ENCODE measurements at places on chromosomes 3 and 15.

DNA sequence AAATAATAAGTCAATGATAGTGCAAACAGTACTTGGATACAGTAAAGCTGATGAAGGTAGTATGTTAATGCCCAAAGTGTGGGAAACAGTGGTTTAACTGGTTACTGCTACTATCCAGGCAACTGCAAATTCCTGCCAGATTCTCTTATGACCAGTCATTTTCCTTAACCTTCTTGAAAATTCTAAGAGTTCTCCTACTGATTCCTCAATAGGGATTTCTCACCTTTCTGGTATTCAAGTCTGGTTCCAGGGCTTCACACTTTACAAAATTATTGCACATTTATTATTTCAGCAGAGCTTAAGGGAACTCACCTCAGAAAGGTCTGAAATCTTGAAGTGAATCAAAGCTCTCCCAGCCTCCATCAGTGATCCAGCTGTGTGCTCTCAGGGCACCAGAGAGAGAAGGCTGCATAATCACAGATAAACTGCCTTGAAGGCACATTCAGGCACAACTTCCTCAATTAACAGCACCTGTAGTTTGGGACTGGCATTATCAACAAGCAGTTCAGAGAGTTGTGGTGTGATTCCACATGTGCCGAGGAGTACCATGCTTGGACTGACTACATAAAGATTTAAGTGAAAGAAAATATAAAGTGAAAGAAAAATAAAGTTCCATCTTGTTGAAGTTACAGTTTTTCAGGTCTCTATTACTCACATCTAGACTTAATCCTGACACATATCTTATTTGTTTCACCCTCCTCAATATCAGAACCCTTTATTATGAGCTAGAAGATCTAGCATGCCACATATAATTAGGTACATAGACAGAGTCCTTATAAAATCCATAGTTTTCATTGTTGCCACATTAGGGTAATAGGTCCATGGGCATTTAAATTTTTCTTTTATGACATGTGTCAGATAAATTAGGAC lies 59.5 kb upstream of the TIPARP start:
- DNase-seq: no peak

- DNase-seq: no peak
Observed at GRCh38 chr3:59318881-59319280, 269.1 kb upstream of the CFAP20DC start.

DNA sequence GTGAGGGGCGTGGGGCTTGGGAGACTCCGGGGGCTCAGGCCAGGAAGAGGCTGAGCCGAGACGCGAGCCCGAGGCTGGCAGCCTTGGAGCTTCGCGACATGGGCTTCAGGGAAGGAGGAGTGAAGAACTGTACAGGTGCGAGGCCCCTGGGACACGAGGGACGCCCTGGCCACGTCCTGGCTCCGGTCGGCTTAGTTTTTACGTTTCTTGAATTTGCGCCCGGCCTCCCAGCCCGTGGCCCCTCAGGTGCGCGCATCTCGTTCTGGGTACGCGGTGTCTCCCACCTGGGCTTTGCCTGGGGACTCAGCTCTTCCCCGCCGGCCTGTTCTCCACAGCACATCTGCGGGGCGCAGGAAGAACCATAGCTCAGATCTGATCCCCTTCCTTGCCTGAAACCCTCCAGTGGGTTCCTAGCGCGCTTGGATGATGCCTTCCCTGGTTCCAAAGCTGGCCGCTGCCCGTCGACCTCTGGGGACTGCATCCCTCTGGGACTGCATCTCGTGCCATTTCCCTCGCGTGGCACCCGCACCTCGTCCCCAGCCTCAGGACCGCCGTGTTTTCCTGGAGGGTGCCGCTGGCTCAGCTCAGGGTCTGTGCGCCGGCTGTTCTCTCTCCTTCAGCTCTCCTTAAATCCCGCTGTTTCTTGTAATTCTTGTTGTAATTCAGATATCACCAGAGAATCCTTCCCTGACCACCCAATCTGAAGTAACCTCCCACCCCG lies 614 bp downstream of the CHCHD6 start:
- no peak for DNase-seq

DNA sequence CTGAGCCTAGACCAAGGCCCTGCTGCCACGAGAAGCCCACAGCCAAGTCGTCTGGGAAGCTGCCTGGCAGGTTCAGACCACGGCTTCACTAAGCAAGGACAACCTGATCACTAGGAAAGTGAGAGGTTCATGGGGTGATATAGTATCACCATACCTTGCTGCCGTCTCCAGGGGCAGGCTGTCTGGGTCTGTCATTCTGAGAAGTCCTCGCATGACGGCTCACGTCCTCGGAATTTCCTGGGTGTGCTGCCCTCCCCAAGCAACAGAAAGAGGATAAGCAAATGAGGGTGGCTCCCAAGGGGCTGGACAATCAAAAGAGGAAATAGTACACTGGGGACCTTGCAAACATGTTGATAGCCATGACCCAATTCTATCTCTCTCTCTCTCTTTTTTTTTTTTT lies 207.4 kb upstream of the IGF1R start:
- no peak for DNase-seq

DNA sequence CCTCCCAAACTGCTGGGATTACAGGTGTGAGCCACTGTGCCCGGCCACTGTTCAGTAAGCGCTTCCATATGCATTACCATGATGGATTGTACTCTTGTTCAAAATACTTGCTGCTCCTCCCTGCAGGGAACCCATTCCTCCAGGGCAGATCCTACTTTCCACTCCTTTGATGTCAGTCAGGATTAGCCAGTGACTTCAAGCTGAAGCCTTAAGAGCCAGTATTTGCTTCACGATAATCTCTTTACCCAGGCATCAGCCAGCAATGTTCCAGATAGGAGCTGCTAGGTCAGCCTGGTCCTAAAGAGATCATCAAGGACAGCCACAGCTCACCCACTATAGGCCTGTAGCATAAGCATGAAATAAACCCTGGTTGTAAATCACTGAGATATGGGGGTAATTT lies 96.5 kb upstream of the UBE2E2 start:
- no peak for DNase-seq

GRCh38 chr3:146170591-146170990 lies 9.6 kb upstream of the PLOD2 start:
- DNase-seq: no peak

DNA sequence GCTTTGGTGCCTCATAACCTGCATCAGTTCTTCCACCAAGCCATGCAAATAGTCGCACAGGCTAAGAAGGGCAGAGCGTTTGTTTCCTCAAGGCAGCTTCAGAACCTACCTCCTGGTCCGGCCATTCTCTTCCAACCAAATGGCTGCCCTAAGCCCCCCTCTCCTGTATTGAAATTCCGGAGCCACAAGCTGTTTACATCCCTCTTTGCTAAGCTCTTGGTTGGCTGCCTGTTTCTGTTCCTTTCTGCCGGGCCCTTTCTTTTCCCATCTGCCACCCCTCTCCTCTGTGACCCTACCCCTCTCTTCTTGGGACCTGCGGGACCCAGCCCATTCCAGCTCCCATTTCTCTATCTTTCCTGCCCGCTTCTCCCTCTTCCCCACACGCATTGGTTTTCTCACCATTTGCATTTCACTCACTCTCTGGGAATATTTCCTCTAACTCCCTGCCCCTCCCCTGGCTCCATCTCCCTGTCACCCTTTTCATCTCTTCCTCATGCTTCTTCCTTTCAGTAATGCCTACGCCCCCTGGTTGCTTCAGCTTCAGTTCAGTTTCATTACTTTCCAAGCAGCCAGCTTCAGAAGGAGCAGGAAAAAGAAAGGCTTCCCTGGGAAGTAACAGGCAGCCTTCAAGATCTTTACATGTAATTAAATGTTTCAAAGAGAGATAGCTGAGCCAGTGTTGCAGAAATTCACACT lies 113.5 kb downstream of the RAB11A start:
- DNase-seq: no peak

- no peak for DNase-seq
Observed at GRCh38 chr15:63461230-63461985, 43.0 kb upstream of the USP3 start.

- DNase-seq: no peak
Observed at GRCh38 chr3:53974324-53974723, 82.7 kb upstream of the SELENOK start.

DNA sequence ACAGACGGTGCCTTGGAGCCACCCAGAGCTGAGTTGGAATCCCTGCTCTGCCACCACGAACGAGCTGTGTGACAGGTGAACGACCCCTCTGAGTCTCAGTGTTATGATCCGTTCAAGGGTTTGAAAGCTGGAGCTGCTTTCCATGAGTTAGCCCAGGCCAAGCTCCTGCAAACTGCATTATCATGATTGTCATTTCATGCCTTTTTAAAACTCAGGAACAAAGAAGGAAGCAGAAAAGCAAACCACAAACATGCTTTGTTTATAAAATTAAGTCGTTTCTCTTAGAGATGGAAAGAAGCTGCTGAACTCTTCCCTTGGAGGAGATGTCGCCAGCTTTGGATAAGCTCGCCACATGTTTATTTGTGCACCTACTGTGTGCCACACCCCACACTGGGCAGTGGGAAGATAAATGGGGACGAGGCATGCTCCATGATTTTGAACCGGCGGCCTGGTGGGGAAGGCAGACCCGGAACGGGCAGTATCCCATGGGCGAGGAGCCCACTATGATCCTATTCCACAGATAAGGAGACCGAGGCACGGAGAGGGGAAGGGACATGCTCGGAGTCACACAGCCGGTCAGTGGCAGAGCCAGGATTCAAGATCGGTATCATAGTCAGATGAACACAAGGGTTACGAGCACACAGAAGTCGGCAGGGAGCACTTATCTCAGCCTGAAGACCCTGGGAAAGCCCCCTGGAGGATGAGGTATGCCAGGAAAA lies 15.9 kb downstream of the HRH1 start:
- DNase-seq: no peak

DNA sequence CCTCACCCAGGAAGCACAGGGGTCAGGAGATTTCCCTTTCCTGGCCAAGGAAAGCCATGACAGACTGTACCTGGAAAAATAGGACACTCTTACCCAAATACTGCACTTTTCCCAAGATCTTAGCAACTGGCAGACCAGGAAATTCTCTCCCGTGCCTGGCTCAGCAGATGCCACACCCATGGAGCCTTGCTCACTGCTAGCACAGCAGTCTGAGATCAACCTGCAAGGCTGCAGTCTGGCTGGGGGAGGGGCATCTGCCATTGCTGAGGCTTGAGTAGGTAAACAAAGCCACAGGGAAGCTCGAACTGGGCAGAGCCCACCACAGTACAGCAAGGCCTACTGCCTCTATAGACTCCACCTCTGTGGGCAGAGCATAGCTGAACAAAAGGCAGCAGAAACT lies 567.3 kb upstream of the LMCD1 start:
- DNase-seq: no peak
